ENCODE measurements at places on chromosomes 11 and 22. TPM values are rescaled to one million over a fixed set of nuclear protein-coding genes. Genes with fewer than 3 reads are reported as not detected.

GRCh38 chr11:109772892-109773291 lies 320.3 kb upstream of the ZC3H12C start:
- H3K27me3 ChIP-seq, result peaks cover 23% of the 10 kb centered on the region
- H3K27ac ChIP-seq, result no peak overlapping the region
- H3K36me3 ChIP-seq, result no peaks in the 10 kb centered on the region
- H3K4me3 ChIP-seq, result no peak overlapping the region

Gene SGSM1
- not detected for total RNA-seq

GRCh38 chr22:44084044-44084772 lies 60.1 kb downstream of the PARVB start:
- H3K27ac ChIP-seq, result no peak overlapping the region
- no peak for DNase-seq
- peaks cover 4% of the 10 kb centered on the region for H3K36me3 ChIP-seq
- H3K4me3 ChIP-seq, result no peak overlapping the region
- H3K4me1 ChIP-seq, result peaks cover 34% of the 10 kb centered on the region
- H3K27me3 ChIP-seq, result no peaks in the 10 kb centered on the region

GRCh38 chr11:75311858-75312288 lies 39.6 kb downstream of the ARRB1 start:
- no peak for DNase-seq
- peak overlapping the region; percentile 12 for H3K4me3 ChIP-seq
- peak overlapping the region; percentile 79 for H3K27ac ChIP-seq
- no peaks in the 10 kb centered on the region for H3K36me3 ChIP-seq
- H3K4me1 ChIP-seq, result peaks cover 27% of the 10 kb centered on the region

Gene CASP4
- total RNA-seq, result 1.2 TPM

All from chondrocyte (in vitro differentiated cells).